HFFc6 (cell line): ENCODE measurements at places on chromosomes 5 and 9. TPM values are rescaled to one million over a fixed set of nuclear protein-coding genes. Genes with fewer than 3 reads are reported as not detected.
A peak's percentile ranks its signal among the peaks of the same experiment; 100 is the strongest.

DNA sequence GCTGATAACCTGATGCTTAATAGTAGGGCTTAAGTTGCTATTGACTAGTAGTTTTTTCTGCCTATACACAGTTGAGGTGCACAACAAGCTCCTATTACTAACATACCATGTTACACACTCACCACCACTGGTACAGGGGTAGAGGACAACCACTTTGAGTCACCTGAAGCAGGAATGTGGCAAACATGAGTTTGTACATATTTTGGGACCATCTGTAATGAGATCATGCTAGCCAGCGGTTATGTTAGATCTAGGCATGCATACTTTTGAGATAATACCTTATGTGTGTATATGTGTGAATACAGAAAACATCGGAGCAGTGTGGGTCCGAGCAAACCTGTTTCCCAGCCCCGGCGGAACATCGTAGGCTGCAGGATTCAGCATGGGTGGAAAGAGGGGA, 72.8 kb upstream of the NXNL2 start:
- DNase-seq: peak; percentile 39

- peak; percentile 86 for DNase-seq
Observed at GRCh38 chr5:36403632-36404311, 102.1 kb upstream of the RANBP3L start.

DNA sequence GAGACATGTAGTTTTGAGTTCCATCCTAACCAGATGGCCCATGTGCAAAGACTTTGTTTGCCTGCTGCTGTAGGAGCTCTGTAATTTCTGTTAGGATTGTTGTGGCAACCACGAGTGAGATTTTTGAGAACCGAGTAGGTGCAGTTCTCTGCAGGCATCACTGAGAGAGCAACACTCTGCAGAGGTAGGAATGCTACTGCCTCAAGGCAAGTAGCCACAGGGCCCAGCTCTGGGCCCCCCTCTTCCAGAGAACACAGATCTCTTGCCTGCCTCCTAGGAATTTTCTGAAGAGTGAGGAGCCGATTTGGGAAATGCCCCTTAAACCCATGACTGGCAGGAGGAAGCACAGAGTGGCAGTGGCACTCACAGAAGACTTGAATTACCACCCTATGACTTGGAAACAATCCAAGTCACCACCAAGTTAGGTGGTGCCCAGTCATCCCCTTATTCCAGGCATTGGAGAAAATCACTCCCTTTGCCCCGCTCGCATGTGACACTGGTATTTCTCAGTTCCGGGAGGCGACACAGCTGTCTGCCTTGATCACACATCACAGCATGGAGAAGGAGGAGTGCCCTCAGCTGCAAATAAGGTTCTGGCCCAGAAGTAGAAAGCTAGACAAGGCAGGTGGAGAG, 52.5 kb upstream of the SLC2A8 start:
- DNase-seq: peak; percentile 82

DNA sequence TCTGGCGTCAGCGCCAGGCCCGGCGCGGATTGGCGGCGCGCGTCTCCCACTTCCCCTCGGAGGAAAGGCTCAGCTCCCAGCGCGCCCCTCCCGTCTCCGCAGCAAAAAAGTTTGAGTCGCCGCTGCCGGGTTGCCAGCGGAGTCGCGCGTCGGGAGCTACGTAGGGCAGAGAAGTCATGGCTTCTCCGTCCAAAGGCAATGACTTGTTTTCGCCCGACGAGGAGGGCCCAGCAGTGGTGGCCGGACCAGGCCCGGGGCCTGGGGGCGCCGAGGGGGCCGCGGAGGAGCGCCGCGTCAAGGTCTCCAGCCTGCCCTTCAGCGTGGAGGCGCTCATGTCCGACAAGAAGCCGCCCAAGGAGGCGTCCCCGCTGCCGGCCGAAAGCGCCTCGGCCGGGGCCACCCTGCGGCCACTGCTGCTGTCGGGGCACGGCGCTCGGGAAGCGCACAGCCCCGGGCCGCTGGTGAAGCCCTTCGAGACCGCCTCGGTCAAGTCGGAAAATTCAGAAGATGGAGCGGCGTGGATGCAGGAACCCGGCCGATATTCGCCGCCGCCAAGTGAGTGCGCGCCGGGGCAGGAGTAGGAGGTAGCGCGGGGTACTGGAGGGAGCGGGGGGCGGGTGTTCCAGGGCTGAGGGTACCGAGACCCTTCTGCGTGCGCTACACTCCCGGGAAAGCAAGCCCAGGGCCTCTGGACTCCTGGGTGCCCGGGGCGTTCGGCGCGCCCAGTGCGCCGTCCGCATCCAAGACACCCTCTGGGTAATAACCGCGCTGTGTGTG, at the start of gene MSX2:
MSX2 (plus strand) TSS at position 99 of the 777 bp plus-strand sequence; CDS start at position 177, 78 bp downstream.
- DNase-seq: no peak

GRCh38 chr9:88586452-88586851, 51.5 kb downstream of the NXNL2 start:
- peak; percentile 72 for DNase-seq

DNA sequence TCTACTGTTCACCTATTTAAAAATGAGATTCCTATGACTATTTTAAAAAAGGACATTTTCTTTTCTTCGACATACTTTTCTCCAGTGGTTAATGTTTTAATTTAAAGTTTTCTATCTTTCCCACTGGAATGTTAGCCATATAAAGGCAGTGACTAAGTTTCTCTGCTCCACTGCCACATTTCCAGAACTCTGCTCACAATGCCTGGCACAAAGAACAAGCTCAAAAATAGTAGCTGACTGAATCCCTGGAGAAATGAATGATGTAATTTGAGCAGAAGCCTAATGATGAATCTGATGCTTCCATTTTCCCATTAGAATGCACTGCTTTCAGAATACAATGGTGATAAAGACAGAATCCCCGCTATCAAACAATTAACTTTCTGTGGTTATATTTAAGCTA, 817.8 kb downstream of the MTRR start:
- DNase-seq: no peak

DNA sequence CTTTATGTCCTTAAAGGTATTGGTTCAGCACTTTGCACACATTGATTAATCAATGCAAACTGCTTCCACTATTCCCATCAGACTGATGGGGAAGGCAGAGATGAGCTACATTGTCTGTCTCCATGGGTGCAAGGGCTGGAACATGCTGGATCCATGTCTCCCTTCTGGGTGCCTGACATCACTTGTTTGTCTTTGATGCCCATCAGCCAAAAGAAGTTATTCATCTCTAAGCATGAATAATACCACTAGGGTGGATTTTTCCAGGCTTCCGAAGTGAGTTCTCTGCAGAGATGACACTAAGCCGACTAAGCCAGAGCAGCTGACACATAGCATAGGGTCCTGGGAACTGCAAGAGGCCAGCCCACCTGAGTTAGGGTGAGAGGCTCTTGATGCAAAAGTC, 8.7 kb downstream of the FGF1 start:
- peak; percentile 32 for DNase-seq

PKD2L2 gene
- total RNA-seq: not detected in 2 replicates

ACTL7A gene
- total RNA-seq: not detected in 2 replicates

TMEM8B gene
- total RNA-seq: 10.5 to 15.2 TPM (median 11.0 TPM) in 3 replicates

ZNF622 gene
- total RNA-seq: 48.3 and 58.1 TPM in 2 replicates
